ENCODE measurements at places on chromosomes 16 and 17.

- DNase-seq, result no peak
Measured at GRCh38 chr16:20073203-20074098, at the start of gene GPR139. TSS of gene GPR139 (minus strand) at chr16:20073890. CDS start at chr16:20073616, 274 bp downstream.

GRCh38 chr17:6508519-6509030 lies 47.8 kb downstream of the PITPNM3 start:
- DNase-seq, result no peak

GRCh38 chr16:7246578-7246977 lies 86.1 kb upstream of the RBFOX1 start:
- peak; percentile 0 for DNase-seq

- no peak for DNase-seq
Measured at GRCh38 chr16:57754354-57755060, 18.9 kb downstream of the KATNB1 start.

DNA sequence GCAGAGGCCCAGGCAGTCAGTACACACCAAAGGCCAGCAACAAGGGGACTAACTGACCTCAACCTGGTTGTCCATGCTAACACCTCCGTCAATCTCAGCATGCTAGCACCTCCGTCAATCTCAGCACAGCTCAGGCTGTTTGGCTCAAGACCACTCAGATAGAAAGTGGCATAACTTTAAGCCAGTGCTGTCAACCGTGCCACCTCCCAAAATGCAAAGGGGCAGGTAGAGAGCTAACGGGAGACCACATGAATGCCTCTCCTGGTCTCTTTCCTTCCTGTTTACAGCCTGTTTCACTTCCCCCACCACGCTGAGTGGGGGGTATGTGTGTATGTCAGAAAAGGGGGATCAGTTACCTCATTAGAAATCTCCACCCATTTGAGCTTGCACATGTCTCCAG lies 3.3 kb downstream of the UBTF start:
- DNase-seq, result no peak

DNA sequence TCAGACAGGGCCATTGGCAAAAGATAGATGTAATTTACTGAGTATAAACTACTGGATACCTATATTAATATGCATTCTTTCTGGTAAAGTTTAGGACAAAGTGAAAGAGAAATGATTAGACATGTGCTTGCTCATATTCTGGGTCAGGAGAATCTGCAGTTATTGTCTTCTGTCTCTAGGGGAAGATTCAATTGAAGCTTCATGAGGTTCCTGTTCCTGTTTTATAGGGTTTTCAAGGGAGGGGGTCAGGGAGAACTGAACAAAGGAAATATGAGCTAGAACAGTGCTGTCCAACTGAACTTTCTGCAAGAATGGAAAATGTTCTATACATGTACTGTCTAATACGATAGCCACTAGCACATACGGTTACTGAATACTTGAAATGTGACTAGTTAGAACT lies 59.3 kb upstream of the CORO6 start:
- no peak for DNase-seq

Measured in kidney glomerular epithelial cell (primary cell).